ENCODE measurements at places on chromosomes 12 and 14.

- DNase-seq = no peak
These were observed 182.7 kb downstream of the MYRFL start for GRCh38 chr12:70007687-70008086.

GRCh38 chr12:89702503-89702902, 6.1 kb downstream of the ATP2B1 start:
- no peak for DNase-seq

GRCh38 chr14:24952851-24953666, 96.9 kb downstream of the STXBP6 start:
- no peak for DNase-seq

GRCh38 chr12:127294651-127295210, 972.2 kb upstream of the TMEM132C start:
- DNase-seq = no peak

DNA sequence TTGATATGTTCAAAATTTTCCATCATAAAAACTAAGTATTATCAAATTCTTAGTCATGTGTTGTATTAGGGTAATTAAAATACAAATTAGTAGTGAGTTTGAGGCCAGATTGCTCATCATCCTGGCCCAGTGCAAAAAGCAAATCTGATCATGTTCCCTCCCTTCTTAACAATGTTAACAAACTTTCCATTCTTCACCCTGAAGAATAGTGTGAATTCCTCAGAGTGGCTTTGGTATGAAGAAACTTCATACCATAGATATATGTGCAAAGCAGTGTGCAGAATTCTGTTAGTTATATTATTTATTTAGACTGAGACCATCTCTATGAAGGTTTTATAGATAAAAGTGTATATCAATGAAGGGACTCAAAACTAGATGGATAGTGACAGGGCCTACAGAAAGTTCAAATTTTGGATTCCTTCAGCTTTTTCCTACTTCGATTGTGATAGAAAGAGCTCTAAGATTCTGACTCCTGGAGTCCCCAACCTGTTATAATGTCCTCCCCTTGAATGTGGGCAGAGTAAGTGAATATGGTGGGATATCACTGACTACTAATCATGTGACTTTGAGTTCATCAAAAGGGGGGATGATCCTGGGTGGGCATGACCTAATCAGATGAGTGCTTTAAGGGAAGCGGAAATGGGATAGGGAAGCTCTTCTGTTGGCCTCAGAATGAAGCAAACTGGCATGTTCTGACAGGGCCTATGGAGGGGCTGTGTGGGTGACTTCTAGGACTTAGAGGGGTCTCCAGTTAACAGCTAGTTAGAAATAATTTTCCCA, 271.4 kb downstream of the BTG1 start:
- DNase-seq = no peak

DNA sequence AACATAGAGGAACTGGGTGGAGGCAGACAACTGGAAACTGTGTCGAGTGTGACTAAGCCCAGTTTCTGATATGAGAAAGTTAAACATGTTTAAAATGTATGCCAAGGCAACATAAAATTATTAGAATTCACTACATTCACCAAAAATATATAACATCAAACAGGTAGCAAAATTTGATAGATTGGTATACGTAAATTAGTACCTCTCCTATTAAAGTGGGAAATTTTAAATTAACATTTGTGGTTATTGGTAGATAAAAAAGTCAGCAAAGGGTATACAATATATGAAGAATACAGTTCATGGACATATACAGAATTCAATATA, 53.0 kb downstream of the CCDC91 start:
- no peak for DNase-seq

DNA sequence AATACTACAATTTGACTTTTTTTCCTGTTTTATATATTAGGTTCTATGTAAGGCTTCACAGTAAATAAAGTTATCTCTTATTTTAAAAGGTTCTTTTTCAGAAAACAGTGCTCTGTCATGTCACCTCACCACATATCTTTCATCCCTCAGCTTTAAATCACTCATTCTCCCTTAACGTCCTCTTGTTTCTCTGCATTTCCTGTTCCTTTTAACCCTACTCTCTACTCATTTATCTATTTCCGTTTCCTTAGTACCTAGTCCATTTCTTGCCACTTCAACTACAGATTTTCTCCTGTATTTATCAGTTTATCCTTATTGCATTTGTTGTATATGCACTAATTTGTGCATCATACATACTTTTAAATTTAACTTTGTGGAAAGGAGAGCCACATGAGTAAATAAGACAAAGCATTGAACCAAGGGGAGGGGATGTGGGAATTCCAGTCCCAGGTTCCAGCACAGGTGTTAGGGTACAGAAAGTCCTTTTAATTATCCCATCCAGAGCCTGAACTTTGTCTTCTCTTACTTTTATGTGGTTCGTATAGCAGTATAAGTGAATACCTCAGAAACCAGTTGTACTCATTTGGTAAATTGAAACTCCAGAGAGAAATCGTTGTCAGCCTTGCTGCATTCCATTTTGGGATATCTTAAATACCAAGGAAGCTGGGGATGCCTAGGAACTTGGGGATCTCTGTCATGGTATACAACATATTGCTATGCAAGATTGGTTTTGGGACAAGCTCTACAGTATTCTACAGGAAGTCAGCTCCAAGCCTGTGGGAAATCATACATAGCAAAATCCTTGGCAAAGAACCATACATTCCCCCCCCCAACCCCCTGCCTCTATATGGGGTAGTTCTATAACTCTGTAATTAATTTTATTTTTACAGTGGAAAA, 120.5 kb downstream of the DIP2B start:
- DNase-seq = no peak

DNA sequence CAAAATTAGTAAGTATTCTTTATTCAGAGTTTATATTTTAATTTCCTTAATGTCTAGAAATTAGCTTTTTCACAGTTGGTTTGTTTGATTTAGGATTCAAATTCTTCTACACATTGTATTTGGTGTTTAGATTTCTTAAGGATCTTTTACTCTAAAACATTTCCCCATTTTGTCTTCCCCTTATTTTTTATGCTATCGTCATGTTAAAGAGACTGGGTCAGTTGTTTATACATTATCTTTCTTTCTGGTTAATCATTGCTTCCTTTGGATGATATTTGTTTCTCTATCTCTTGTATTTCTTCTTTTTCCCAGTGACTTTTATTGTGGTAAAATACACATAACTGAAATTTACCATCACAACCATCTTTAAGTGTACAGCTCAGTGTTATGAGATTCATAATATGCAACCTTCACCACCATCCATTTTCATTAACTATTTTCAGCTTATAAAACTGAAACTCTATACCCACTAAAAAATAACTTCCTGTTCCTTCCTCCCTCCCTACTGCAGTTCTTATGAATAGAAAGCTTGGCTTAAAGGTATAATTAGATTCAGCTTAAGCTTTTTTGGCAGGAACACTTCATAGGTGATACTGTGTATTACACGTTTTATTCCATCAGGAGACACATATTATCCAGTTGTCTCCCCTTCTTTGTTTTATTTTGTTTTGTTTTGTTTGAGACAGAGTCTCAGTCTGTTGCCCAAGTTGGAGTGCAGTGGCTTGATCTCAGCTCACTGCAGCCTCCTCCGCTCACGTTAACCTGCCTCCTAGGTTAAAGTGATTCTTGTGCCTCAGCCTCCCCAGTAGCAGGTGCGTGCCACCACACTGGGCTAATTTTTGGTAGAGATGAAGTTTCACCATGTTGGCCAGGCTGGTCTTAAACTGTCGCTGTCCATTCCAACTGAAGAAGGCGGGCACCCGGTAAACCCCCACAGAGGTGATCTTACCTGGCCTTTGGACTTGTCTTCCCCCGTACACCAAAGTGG, 45.0 kb downstream of the NOPCHAP1 start:
- DNase-seq = no peak

DNA sequence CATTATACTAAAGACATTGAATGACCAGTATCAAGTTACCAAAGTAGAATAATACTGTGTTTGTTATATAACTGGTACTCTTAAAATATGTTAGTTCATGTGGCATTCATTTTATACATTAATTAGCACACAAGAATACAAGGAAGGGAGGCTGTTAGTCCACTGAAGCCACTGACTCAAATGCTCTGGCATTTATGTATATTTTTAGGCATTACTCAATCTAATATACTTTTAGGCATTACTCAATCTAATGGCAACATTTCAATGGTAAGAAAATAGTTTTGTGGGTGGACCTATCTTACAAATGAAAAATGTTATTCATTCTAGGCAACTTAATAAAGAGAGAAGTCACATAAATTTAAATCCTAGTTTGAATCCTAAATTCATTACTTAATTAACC, 874.4 kb upstream of the USP15 start:
- DNase-seq = no peak

DNA sequence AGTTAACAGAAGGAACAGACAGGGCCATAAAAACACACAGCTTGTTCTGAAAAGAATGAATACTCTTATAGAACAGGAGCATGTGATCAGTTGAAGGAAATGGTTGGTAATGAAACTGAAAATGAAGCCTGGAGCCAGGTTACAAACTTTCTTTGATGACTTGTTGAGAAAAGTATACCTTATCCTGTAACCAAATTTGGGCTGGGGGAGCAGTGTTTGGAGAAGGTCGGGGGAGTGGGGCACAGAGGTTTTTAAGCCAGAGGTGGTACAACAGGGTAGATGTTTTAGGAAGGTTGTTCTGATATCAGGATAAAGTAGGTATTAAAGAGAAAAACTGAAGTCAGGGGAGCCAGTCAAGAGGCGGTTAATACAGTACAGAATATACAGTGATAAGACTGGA, 8.2 kb downstream of the GOLT1B start:
- no peak for DNase-seq

GRCh38 chr12:15939111-15939510, 28.0 kb downstream of the DERA start:
- no peak for DNase-seq

- DNase-seq = peak; percentile 34
These were observed 182.2 kb upstream of the GRIP1 start for GRCh38 chr12:66860752-66861750.

- no peak for DNase-seq
These were observed 20.4 kb upstream of the GPATCH2L start for GRCh38 chr14:76131071-76131965.

GRCh38 chr14:88312257-88312656, 10.8 kb downstream of the KCNK10 start:
- DNase-seq = no peak

DNA sequence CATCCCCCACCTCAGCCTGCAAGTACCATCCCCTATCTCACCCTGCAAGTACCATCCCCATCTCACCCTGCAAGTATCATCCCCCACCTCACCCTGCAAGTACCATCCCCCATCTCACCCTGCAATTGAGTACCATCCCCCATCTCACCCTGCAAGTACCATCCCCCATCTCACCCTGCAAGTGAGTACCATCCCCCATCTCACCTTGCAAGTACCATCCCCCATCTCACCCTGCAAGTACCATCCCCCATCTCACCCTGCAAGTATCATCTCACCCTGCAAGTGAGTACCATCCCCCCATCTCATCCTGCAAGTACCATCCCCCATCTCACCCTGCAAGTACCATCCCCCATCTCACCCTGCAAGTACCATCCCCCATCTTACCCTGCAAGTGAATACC, 45.0 kb downstream of the ZC3H14 start:
- DNase-seq = no peak

GRCh38 chr12:14126692-14127091, 145.3 kb upstream of the GRIN2B start:
- no peak for DNase-seq

- DNase-seq = peak; percentile 47
These were observed 1.1 kb upstream of the ARG2 start for GRCh38 chr14:67618617-67619063.
